Non-pigmented ciliary epithelial cell (primary cell): ENCODE measurements at places on chromosomes 1 and 21.

DNA sequence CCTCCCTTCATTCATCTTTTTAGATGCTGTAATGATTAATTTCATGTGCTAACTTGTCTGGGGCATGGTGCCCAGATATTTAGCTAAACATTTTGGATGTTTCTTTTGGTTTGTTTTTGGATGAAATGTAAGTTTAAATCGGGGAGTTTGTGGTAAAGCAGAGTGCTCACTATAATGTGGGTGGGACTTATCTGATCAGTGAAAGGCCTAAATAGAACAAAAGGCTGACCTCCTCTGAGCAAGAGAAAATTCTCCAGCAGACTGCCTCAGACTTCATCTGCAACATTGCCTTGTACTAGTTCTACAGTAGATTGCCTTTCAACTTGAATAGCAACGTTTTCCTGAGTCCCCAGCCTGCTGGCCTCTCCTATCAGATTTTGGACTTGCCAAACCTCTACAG lies 183.6 kb downstream of the S1PR1 start:
- no peak for DNase-seq

GRCh38 chr1:212257157-212257556 lies 28.1 kb upstream of the PPP2R5A start:
- no peak for DNase-seq

DNA sequence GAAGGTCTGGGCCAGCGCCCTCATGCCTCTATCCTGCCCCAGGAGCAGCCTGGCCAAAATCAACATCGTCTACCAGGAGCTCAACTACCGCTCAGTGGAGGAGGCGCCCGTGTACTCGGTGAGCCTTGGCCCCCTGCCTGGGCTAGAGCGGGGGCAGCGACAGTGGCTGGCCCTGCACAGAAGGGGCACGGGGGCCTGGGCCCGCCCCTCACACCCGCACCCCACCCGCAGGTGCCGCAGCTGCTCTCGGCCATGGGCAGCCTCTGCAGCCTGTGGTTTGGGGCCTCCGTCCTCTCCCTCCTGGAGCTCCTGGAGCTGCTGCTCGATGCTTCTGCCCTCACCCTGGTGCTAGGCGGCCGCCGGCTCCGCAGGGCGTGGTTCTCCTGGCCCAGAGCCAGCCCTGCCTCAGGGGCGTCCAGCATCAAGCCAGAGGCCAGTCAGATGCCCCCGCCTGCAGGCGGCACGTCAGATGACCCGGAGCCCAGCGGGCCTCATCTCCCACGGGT lies 10.8 kb downstream of the SCNN1D start:
- no peak for DNase-seq

GRCh38 chr1:110880708-110881374 lies 7.9 kb downstream of the CD53 start:
- no peak for DNase-seq

- peak; percentile 11 for DNase-seq
Observed at GRCh38 chr1:223189903-223190724, 47.1 kb upstream of the TLR5 start.

- DNase-seq = no peak
Observed at GRCh38 chr1:171988243-171988885, 147.1 kb downstream of the DNM3 start.

GRCh38 chr1:6093611-6094010 lies 47.9 kb downstream of the KCNAB2 start:
- DNase-seq = no peak

DNA sequence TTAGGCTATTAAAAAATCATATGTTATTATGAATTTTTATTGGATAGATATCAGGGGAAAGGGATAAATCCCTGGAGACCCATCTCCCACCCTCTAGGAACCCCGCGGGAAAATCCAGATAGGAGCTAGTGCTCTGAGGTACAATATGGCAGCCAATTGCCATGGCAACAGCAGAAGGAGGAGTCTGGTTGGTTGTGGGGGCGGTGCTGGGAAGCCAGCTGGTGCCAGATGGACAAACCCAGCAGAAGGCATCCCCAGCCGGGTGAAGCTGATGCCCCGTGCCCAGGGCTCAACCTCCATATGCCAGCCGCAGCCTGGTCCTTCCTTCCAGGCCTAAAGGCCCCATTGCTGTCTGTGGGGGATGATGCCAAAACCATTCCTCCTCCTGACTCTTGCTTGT lies 38.3 kb downstream of the RHBG start:
- no peak for DNase-seq

- DNase-seq = no peak
Observed at GRCh38 chr1:89104147-89104546, 21.8 kb downstream of the GBP2 start.

DNA sequence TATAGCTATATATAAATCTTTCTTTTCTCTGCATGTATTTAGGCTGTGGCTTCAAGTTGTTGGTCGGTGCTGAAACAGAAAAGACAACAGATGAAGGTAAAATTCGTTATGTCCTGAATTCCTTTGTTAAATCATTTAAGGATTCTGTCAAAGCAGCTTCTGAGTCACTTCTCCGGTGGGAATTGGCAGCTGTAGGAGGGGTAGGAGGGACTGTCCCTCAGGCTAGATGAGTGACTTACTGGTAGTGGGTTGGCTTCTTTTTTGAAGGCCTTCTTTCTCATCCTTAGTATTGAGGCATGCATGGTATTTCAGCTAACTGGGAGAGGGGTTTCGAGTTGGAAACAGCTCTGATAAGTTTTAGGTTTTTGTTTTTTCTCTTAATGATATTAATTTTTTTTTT lies 22.1 kb upstream of the NEXN start:
- DNase-seq = no peak

- DNase-seq = no peak
Observed at GRCh38 chr21:31545036-31545435, 114.5 kb upstream of the SOD1 start.

GRCh38 chr1:45615885-45616284 lies 8.0 kb downstream of the CCDC17 start:
- no peak for DNase-seq

DNA sequence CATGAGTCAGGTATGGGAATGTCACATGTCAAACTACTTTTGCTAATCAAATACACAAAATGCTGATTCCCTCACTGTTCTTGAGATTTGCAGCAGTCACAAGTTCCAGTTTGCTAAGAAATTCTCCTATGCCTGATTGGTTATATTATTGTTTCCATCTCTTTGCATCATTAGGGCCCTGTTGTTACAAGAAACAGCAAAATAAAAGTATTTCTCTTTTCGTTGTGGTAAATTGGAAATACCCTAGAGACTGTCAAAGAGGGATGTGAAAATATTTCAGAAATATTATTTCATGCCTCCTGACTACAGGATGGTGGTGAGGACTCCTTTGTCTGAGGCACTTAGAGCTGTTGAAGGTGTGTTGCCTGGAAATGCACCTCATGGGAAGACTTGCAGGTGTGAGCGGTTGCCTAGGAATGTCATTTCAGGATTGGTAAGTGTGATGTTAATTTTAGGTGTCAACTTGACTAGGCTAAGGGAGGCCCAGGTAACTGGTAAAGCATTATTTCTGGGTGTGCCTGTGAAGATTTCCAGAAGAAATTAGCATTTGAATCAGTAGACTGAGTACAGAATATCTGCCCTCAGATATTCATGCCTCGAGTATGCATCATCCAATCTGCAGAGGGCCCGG lies 117.4 kb downstream of the ROR1 start:
- DNase-seq = no peak

DNA sequence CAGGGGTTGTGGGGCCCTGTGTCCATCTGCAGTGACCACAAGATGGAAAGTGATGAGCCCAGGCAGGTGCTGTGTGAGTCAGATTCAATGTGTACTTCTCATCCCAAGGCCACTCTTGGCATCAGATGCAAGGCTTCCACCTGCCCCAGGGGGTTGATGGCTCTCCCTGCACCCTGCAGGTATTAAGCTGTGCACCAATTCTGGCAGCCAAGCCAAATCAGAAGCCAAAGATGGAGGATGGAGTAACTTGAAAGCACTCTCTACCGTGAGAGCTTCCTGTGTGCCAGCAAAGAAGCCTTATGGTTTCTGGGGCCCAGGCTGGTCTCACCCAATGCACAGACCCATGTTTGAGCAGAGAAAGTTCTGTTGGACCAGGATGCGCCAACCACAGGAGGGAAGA lies 44.3 kb upstream of the TENT5C start:
- no peak for DNase-seq

GRCh38 chr1:95340061-95340460 lies 106.1 kb downstream of the RWDD3 start:
- DNase-seq = no peak

- no peak for DNase-seq
Observed at GRCh38 chr1:65372557-65372956, 47.9 kb upstream of the LEPR start.

- DNase-seq = no peak
Observed at GRCh38 chr1:177007437-177008161, 156.9 kb downstream of the ASTN1 start.

DNA sequence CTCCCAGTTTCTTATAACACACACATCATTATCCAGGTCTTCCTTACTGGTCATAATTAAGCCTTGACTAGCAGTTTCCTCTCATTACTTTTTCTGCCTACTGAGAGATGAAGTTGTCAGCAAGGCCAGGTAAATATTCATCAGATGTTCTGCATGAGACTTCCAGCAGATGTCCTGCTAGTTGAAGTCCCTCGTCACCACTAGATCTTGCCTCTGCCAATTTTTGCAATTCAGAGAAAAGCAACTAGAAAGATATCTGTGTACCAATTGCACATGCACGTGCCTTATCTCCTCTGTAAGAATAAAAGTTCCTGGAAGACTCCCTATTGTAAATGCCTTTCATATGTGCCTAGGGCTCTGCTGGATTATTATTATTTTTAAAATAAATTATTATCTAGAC lies 18.3 kb downstream of the ACKR1 start:
- DNase-seq = no peak

- DNase-seq = no peak
Observed at GRCh38 chr1:20112279-20113000, 6.9 kb downstream of the PLA2G2D start.

DNA sequence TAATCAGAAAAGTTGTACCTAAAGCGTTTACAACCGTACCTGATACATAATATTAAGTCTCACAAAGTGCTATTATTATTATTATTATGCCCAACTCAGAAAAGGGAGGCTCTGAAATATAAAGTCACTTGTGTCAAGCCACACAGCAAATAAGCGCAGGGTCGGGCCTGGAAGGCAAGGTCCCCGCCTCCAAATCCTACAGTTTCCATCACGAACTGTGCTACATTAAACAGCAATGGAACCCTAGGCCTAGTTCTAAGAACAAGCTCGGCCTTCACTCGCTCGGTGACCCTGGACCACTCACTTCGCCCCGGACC lies 549 bp downstream of the PARS2 start:
- no peak for DNase-seq

DNA sequence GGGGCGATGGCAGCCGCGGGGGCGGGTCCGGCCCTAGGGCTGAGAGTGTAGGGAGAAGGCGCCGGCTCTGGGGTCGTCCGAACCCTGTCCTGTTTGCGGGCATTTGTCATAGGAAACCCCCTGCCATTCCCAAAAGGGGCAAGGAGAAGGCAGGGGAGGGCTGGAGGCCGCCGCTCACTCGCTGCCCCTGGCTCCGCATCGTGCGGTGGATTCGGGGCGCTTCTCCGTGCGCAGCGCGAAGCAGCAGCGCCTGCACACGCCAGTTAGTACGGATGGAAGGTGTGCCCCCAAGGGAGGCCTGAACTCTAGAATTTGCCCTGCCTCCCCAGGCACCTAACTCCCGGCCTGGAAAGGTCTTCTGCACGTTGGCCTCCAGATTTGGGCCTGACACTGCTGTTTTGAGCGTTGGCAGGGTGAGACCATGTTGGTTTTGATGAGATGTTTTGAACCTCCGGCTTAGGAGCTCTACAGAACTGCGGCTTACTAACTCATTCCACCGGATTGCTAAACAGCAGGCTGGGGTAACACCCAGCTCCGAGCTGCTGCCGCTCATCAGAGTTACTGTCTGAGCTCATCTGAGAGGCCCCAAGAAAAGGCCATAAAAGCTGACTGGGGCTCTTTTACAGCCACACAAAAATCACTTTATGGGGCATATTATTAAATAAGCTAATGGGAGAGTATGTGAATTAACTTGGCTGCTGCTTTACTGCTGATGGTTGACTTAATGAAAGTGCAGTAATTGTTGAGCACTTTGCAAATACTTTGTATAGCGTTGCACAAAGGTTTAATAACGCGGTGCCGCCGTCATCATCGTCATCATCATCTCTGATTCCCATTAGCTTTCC lies 987 bp downstream of the GPR137B start:
- DNase-seq = peak; percentile 37

DNA sequence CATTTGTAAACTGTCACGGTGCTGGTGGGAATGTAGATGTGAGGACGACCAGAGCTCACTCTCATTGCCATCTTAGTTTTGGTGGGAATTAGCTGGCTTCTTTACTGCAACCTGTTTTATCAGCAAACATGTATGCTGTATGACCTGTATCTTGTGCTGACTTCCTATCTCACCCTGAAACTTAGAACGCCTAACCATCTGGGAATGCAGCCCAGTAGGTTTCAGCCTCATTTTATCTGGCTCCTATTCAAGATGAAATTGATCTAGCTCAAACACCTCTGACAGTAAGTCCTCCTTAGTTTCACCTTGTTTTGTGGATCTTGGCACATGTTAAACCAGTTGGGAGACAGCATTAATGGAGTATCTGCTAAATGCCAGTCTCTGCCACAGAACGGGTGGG lies 174.6 kb downstream of the HLX start:
- no peak for DNase-seq

GRCh38 chr1:225754940-225755641 lies 22.5 kb upstream of the SRP9 start:
- peak; percentile 78 for DNase-seq

GRCh38 chr1:111496398-111496797 lies 7.0 kb downstream of the ADORA3 start:
- no peak for DNase-seq

GRCh38 chr1:226603858-226604559 lies 55.4 kb downstream of the STUM start:
- DNase-seq = no peak

- no peak for DNase-seq
Observed at GRCh38 chr1:156549390-156549789, 23.0 kb downstream of the IQGAP3 start.
